ENCODE measurements at places on chromosomes 3 and 15.

- DNase-seq = no peak
Observed at GRCh38 chr3:169455472-169455871, 208.0 kb downstream of the MECOM start.

DNA sequence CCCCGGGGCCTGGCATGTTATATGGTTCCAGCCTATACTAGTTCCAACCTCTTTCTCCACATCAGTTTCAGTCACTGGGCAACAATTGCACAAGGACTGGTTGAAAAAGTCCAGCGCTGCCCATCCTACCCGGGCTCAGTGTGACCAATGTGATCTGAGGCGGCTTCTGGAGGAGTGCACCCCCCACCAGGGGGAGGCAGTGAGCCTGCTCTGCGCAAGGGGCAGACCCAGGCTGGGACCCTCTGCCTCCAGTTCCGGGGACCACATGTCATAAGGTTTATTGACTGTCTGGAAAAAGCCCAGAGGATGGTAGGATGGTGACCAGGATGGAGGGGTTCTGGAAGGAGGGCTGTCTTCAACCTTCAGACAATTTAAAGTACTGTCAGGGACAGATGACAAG, 25.6 kb upstream of the NR2E3 start:
- no peak for DNase-seq

DNA sequence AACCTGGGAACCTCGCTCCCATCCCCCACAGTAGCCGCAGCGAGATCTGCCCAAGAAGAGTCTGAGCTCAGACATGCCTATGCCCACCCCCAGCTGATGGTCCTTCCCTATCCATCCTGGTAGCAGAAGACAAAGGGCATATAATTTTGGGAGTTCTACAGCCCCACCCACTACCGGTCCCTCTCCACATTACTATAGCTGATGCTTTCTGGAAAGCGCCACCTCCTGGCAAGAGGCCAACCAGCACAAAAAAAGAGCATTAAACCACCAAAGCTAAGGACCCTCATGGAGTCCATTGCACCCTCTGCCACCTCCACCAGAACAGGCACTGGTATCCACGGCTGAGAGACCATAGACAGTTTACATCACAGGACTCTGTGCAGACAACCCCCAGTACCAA, 168.4 kb downstream of the MEGF11 start:
- no peak for DNase-seq

DNA sequence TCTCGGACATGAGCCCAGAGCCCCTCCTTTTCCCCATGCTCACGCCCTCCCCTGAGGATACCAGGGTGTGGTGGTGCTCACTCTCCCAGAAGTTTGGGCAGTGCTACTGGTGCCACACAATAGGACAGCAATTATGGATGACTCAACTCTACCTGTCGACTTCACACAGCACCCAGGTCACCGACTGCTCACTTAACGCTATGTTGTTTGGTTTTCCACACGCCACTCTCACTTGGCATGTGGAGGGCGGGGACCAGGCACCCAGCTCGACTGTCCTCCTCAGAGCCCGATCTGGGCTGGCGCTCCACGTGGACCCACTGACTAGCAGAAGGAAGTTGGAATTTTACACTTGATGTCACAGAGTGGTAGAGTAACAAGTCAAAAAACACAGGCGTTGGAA, 30.9 kb downstream of the STIMATE start:
- no peak for DNase-seq

GRCh38 chr15:87703327-87704111, 553.0 kb downstream of the NTRK3 start:
- DNase-seq = no peak

- no peak for DNase-seq
Observed at GRCh38 chr3:29696311-29696710, 415.4 kb downstream of the RBMS3 start.

DNA sequence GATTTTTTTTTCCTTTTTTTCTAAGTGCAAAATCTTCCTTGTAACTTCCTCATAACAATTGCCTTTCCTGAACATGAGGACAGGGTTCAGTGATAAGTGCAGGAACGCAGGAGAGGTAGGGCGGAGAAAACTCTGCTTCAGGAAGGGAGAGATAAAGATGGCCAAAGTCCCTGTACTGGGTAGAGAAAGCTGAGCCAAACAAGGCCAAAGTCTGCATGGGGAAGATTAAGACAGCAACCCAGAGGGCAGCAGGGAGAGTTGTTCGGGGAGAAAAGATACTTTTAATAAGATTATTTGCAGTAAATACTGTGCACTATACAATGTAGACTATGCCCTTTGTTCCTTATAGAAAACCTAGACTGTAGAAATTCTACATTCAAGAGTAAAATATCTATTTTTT, 55.4 kb upstream of the LRRFIP2 start:
- no peak for DNase-seq

GRCh38 chr3:159586571-159587202, 401.9 kb upstream of the IL12A start:
- no peak for DNase-seq

DNA sequence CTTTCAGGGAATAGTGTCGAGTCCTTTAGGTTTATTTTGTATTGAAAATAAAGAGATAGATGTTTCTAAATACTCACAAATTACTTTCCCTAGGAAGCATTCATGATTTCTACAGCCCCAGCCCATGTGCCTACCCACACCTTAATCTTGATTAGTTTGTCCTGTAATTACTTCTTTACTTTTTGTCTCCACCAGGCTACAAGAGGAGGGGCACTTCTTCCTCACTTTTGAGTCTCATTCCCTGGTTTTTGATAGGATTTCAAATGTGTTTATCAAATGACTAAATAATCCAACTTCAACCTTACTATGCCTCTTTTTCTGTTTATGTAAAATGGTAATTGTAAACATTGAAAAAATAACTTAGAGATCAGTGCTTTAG, 1.8 kb downstream of the PXK start:
- DNase-seq = no peak

DNA sequence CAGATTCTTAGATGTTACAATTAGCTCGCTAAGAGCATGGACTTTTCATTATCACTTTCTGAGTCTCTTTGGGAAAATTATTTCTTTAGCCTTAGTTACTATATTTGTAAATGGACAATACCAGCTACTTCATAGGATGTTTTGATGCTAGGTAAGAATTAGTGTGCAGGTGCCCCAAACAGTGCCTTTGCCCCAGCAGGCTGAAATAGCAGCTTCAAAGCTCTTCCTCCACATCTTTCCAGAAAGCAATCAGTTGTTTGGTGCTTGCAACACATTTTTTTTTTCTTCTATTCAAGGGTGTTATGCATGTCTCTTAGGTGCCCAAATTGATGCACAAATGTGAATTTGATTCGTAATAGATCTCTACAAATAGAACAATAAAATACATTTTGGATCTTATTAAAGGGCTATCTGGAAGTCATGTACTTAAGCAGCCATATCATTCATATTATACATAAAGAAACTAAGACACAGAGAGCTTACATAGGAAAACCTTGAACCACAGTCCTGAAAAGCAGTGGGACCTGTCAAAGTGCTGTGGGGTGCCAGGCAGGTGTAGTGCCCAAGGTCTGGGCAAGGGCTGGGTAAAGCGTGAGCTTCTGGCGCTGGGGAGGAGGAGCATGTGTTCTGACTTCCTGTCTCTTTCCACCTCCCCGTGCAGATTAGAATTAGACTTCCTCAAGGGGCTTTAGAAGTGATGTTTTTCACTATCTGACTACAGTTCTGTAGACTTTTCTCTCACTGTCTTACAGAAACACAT, 62.9 kb downstream of the FNDC3B start:
- no peak for DNase-seq

DNA sequence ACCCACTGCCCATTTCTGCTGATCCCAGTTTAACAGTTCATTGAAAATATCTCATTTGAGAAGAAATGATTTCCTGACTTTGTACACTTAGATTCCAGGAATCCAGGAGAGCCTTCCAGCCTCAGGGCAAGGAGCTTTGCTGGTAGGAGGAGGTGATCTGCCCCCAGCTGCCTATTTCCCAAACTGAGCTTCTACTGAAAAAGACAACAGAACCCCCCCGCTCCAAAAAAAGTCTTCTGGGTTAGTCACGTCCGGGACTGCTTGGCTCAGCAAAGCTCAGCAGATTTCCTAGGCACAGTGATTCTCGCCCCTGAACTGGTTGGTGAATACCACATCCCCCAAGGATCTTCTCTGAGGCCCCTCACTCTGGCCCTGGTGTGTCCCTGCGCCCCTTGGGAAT, 13.1 kb downstream of the SLC6A6 start:
- DNase-seq = no peak

- no peak for DNase-seq
Observed at GRCh38 chr3:132382688-132383194, 34.6 kb upstream of the DNAJC13 start.

DNA sequence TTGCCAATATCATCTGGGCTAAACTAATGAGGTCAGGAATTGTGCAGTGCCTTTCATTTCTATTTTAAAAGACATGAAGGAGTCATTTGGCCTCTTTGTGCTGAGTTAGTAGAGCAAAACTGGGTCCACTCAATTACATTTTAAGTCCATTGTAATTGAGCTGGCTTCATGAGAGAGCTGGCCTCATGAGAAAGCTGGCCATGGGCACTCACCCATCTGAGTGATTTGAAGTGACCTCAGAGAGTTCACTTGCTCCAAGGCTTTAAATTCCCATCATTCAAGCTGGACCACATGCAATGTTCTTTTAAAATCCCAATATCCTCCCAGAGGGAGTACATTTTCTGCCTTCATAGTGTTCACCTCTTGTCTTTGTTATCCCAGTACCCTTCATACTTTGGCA, 335.9 kb upstream of the WNT5A start:
- no peak for DNase-seq

DNA sequence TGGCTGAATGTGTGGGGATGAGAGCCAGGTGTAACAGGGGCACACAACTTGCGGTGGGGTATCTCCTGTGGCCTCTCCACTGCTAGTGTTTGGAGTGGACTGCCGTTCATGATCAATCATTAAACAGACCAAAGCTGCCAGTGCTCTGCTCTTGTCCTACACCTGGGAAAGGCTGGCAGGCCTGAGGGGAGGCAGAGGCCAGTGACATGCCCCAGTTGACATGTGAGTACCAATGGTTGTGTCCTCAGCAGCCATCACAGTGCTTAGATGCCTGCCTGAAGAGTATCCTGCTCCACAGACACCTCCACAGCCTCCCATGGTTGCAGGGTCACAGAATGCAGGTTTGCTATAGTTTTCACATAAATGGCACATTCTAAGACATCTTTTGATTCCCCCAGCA, 348.4 kb downstream of the EPHB1 start:
- DNase-seq = no peak

GRCh38 chr3:170355738-170356595, 1.5 kb upstream of the SKIL start:
- no peak for DNase-seq

DNA sequence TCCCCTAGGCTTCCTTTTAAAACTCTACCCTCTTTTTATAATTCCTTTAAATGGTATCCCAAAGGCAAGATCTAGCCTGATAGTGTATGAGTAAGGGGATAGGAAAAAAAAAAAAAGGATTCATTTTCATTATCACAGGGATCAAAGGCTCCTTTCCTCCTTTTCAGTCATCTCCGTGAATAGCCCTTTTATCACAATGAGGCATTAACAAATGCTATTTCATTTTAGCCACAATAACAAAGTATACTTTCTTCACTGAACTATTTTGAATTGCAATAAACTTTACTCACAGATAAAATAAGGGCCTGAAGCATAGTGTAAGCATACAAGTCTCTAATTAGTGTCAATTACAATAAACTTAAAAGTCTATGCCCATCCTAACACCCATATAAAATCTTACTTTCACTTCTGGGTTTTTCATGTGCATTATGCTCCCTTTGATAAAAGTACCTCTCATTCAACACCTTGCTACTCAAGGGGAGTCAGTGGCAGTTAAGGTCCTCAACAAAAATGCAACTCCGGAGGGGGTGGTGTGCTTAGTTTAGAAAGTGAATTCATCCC, 8.6 kb downstream of the HIGD1A start:
- DNase-seq = no peak

DNA sequence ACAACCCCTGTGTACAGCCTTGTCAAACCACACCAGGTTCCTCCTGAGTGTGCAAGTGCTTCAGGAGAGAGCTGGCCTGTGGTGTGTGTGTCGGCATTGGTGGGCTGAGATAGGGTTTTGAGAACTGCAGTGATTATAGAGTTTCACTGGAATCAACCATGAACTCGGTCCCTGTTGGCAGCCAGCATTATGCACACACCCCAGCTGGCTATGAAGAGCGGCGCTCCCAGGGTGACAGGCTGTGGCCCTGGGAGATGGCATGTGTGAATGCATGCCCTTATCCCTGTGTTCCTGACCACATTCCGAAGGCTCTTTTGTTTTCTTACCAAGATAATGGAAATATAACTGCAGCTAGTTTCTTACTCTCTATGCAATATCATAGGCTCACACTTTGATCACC, 101.8 kb downstream of the SNRK start:
- no peak for DNase-seq

GRCh38 chr15:29129221-29129620, 140.4 kb downstream of the NSMCE3 start:
- no peak for DNase-seq

DNA sequence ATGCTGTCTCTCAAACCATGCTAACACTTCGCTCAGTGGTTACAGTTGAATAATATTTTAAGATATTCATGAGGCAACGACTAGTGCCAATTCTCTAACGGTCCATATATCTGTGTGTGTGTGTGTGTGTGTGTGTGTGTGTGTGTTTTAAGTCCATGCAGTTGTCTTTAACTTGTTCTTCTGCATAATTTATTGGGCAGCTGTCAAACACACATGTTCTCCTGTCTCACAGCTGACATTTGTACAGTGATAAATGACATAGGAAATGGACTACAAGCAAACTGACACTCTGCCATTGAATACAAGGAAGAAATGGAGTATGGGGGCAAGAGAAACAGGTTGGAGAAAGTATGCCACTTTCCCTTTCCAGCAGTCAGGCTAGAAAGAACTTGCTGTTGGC, 172.0 kb downstream of the PDZRN3 start:
- DNase-seq = no peak

DNA sequence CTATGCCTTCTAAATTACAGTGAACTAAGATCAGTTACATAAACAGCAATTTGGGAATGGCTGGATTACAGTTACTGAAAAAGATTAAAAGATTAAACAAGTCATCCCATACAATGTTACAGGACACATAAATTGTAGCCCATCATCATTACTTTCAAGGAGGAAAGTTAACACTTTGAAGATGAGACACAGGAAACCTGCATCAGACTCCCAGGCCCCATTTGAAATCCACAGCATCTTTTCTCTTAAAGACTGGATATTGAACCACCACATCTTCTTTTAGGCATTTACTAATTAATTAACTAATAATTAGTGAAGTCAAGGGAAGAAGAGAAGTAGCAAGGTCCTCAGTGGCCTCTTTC, 170.2 kb downstream of the PLCL2 start:
- DNase-seq = no peak

- DNase-seq = no peak
Observed at GRCh38 chr15:58484791-58485600, 53.2 kb downstream of the LIPC start.

GRCh38 chr3:36784138-36784635, 19.8 kb upstream of the DCLK3 start:
- DNase-seq = no peak

- DNase-seq = no peak
Observed at GRCh38 chr15:83869341-83869740, 215.4 kb downstream of the ADAMTSL3 start.

DNA sequence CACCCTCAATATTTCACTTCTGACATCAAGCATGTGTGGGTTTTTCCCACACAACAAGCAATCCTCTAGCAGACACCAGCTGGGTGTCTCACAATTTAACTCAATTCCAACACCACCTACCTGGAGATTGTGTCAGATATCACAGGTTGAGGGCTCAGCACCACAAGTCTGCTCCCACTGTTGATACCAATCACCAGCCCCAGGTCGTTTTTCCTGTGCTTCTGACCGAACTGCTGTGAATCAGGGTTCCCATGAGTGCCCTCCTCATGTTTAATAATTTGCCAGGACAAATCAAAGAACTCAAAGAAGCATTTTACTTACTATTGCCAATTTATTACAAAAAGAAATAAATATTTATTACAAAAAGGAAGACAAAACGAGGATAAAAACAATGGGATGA, 25.0 kb upstream of the PRR20G start:
- DNase-seq = no peak

Data from cortex of kidney (tissue), 1 donor.